Right lung (tissue), 10 donors: ENCODE measurements at places on chromosomes 4 and X. TPM values are rescaled to one million over a fixed set of nuclear protein-coding genes. Genes with fewer than 3 reads are reported as not detected.
A peak's percentile ranks its signal among the peaks of the same experiment; 100 is the strongest.

- no peak for DNase-seq
These were observed 150.3 kb downstream of the FBXW7 start for GRCh38 chr4:152385551-152385950.

DNA sequence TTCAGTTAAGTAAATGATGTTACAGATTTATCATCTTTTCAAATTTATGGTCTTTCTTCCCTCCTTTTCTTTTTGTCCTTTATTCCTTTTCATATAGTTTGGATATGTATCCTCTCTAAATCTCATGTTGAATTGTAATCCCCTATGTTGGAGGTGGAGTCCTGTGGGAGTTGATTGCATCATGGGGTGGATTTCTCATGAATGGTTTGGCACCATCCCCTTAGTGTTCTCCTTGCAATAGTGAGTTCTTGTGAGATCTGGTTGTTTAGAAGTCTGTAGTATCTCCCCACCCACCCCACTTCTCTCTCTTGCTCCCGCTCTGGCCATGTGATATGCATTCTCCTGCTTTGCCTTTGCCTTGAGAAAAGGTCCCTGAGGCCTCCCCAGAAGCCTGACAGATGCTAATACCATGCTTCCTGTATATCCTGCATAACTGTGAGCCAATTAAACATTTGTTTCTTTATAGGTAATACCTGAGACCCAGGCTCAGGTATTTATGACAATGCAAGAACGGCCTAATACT is 236.7 kb downstream of the PRDM5 start:
- DNase-seq, result no peak

DNA sequence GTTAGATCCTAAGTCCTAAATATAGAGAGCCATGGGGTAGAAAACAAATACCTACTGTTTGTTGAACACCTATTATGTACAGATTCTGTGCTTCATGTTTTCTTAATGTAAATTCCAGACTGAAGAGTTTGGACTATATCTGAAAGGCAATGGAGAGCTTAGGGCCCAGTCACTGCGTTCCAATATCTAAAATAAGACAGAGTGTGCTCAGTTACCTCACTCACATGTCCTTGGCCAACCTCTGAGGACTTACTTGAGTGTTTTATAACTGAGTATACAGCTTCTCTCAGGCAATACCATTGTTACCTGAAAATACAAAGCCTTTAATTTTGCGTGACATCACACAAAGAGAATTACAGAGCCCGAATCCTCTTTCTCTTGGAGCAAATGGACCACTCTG is 53.2 kb downstream of the GRIA3 start:
- DNase-seq, result no peak

DNA sequence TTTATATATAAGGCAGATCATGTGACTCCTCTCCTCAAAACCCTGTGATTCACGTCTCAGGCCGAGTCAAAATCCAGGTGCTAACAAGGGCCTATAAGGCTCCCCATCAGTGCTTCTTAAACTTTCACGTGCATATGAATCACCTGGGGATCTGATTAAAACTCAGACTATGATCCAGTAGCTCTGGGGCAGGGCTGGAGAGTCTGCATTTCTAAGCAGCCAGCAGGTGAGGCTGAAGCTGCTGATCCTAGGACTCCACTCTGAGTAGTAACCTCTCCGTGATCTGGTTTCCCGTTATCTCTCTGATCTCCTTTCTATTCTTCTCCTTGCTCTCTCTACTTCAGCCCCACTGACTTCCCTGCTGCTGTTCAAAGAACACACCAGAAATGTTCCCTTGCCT is 252.4 kb upstream of the RPS6KA3 start:
- no peak for DNase-seq

The CAMK2D gene
- polyA plus RNA-seq, result 68.3 TPM

GRCh38 chrX:53421772-53422085 is 725 bp downstream of the SMC1A start:
- no peak for DNase-seq

GRCh38 chr4:7398788-7399439 is 35.8 kb downstream of the PSAPL1 start:
- DNase-seq, result no peak

DNA sequence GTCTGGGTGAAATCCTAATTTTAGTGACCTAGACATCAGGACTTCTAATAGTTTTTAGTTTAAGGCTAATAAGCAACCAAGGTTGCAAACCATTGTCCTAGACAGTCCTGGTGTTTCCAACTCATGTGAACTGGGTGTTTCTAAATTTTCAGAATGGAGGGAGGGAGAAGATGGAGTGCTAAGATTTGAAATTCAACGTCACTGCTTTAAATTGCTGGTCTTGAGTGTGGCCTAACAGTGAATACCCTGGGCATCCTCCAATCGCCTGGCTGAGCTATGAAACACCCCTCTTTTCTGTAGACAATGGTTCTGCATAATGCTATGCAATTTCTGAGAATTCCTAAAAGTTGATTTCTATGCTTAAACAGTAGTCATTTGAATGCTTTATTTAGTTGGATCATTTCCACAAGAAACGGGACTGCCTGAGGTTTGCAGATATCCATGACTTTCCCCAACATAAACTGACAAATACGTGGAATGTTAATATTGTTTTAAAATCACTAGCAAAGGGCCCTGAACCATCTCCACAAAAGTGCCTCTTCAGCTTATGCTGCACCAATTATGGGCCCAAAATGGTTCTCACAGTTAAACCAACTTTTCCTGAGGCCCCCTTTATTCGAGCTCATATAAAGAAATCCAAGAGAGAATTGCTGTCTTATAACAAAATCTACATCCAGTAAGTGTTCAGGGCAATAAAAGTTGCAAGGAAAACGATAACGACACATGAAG is 1.1 kb downstream of the FBXL5 start:
- peak; percentile 41 for DNase-seq

- DNase-seq, result peak; percentile 36
These were observed 622 bp downstream of the TAFAZZIN start for GRCh38 chrX:154411981-154412340.

- DNase-seq, result no peak
These were observed 6.0 kb upstream of the BMP2K start for GRCh38 chr4:78770091-78770642.

The CENPVL3 gene
- not detected for polyA plus RNA-seq

GRCh38 chr4:85571008-85571407 is 96.1 kb downstream of the ARHGAP24 start:
- no peak for DNase-seq

The GYPA gene
- 26.4 TPM for polyA plus RNA-seq

DNA sequence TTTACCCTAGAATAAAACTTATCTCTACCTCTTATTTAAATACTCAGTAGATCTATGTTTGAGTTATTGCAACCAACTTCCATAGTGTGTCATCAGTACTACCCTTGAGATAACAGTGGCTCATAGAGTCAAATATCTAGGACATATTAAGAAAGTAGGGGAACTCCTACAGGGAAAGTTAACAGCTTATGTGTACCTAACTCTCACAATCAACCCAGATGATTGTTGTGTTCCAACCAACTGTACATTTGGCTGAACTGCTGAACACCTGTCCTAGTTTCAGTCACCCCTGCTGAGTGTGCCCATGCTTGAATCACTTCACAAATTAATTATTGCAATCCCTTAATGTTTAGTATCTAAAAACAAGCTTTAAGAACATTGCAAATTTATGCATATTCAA is 244.2 kb upstream of the GRID2 start:
- DNase-seq, result no peak

The SYN1 gene
- 5.2 TPM for polyA plus RNA-seq

DNA sequence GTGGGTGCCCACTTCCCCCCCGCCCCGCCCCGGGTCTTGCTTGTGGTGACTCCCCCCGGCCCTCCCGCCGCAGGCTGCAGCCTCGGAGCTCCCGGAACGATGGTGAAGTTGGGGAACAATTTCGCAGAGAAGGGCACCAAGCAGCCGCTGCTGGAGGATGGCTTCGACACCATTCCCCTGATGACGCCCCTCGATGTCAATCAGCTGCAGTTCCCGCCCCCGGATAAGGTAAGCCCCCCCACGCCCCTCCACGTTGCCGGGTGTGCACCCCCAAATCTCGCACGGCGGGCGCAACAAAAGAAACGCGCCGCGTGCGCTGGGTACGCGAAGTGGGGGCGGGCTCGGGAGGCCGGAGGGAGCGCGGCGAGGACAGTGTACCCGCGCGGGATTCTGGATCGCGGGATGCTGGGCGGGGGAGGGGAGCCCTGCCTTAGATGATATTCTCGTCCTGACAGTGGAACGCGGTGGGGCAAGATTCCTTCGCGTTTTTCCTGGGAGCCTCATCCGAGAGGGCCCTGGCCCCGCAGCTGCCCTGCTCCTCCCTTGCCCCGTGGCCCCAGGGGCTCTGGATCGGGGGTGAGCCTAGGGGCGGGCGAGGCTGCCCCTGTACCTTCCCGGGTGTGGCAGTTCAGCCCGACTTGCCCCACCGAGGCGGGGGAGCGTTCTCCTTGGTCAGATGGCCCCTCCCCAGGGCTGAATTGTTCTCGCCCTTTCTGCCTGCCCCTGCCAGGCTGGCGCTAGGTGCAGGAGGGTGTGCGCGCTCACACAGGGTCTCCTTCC is 819 bp downstream of the NSG1 start:
- no peak for DNase-seq

- DNase-seq, result no peak
These were observed 20.2 kb downstream of the SETD7 start for GRCh38 chr4:139535871-139536234.

The EGF gene
- polyA plus RNA-seq, result 0.89 TPM

GRCh38 chr4:88378691-88379559 is at the start of gene HERC6:
Gene HERC6, plus strand, starts transcription at chr4:88378852. Its CDS starts 70 bp downstream, at chr4:88378922.
- peak; percentile 82 for DNase-seq

DNA sequence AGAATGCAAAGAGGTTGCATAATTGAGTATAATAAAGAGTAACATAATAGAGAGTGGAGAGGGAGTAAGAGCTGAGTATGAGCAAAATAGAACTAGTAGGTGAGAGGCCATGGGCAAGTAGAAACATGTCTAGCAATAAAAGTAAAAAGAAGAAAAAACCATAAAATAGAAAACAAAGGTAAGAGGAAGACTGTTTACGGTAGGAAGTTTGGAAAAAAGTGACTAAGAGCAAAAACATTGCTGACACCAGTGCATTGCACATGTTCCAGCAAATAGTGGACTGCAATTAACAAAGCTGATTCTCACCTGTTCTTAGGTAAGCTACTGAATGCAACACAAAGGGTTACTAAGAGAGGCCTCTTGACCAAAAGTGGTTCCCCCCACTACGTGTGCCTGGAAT is 202.9 kb downstream of the TEX13A start:
- DNase-seq, result no peak

The TRIM75 gene
- 0.10 TPM for polyA plus RNA-seq

DNA sequence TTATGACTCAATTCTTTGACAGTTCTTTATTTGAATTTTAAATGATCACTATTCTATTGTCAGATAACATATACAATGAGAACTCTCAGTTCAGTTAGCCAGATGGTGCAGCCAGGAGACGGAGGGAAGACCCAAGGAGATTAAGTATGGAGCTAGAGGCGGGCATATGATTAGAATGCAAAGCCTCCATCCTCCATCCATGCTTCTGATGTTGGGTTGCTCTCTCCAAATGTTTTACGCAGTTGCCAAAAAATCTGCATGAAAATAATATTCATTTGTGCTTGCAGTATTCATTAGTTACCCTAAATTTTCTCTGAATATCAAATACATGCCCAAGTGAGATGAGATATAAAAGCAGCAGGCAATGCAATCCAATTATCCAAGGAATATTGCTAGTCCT is 874.8 kb downstream of the C4orf33 start:
- DNase-seq, result no peak

- no peak for DNase-seq
These were observed 19.4 kb downstream of the SPRY1 start for GRCh38 chr4:123415977-123416376.

The UGT2B17 gene
- polyA plus RNA-seq, result 0.32 TPM

The DRD5 gene
- not detected for polyA plus RNA-seq

The LRP2BP gene
- 4.5 TPM for polyA plus RNA-seq

The SLC9B1 gene
- 2.8 TPM for polyA plus RNA-seq

GRCh38 chr4:77800483-77801259 is 18.5 kb downstream of the CNOT6L start:
- DNase-seq, result no peak

GRCh38 chr4:79022529-79022928 is 83.3 kb upstream of the PAQR3 start:
- DNase-seq, result no peak

- DNase-seq, result peak; percentile 35
These were observed 65.9 kb downstream of the VEGFC start for GRCh38 chr4:176726803-176727202.

- DNase-seq, result no peak
These were observed 10.5 kb downstream of the LSM6 start for GRCh38 chr4:146186041-146186440.

DNA sequence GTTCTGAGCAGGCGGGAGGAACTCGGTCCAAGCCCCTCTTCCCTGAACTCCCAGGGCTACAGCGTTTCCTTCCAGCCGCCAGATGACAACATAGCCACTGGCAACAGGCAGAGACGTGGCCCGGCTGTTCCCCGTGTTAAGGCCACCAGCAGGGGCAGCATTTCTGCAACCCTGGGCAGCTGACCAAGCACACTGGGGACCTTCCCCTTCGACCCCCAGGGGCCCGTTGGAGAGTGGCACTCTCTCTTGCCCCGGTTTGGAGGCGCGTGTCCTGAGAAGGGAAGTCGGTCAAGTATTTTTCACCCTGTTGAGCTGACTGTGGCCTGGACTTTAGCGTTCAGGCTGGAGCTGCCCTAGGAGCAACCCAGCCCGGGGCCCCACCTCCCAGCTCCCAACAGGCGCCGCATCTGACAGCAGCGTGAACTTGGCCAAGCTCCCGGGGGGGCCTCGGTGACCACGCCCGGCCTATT is 37.6 kb downstream of the ZBTB49 start:
- DNase-seq, result no peak

DNA sequence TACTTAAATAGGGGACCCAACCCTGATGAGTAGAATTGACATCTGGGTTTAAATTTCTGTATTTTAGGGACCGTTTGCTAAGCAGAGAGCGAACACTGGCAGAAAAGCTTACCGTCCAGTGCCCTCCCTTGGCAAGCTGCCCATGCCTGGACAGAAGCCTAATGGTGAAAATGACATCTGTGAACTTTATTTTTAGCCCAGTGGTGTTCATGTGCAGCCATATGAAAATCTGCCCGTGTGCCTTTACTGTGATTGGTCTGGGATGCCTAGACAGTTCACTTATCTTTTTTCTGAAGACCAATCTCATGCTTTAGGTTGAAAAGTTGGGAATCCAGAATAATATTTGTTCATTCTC is 1.1 kb downstream of the STBD1 start:
- DNase-seq, result no peak

- DNase-seq, result no peak
These were observed 80.8 kb downstream of the NPFFR2 start for GRCh38 chr4:72112514-72113156.

DNA sequence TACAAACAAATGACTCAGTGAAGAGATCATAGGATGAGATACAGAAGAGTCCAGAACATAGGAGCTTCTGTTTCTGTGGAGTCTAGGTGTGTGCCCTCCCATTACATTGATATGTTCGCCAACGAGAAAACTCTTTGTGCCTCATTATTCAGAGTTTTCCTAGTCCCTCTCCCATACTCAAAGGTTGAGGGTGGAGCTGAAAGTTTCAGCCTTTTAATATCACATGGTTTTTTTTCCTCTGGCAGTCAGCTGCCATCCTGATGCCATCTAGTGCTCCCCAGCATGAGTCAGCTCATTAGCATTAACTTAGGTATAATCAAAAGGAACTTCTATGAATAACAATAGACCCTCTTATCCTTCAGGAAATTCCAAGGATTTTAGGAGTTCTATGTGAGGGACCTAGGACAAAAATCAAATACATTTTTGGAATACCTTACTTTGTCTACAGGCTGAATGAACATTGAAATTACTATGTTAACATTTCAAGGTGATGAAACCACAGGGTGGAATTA is 559.6 kb upstream of the AMOT start:
- DNase-seq, result no peak

The CENPVL2 gene
- not detected for polyA plus RNA-seq

The DDX60 gene
- 20.4 TPM for polyA plus RNA-seq

The JADE3 gene
- 17.0 TPM for polyA plus RNA-seq

- no peak for DNase-seq
These were observed 519.6 kb downstream of the IQCM start for GRCh38 chr4:149296084-149296483.

The APLN gene
- 3.3 TPM for polyA plus RNA-seq
